ENCODE measurements at places on chromosomes 16 and 17. TPM values are rescaled to one million over a fixed set of nuclear protein-coding genes. Genes with fewer than 3 reads are reported as not detected.
A peak's percentile ranks its signal among the peaks of the same experiment; 100 is the strongest.

The FBXW10B gene
- 1.4 TPM for total RNA-seq

The PDILT gene
- not detected for total RNA-seq

DNA sequence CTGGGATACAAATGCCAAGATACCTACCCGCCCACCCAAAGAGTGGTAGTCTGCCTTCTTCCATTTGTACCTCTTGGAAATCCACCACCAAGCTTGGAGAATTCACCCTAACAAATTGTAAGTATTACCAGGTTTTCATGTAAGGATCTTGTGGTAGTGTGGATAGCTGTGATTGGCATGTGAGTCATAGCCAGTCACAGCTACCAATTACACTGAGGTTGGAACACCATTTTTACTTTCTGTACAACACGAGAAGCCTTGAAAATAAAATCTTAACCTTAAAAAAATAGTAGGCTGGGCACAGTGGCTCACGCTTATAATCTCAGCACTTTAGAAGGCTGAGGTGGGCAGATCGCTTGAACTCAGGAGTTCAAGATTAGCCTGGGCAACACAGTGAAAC is 18.5 kb upstream of the SLC35G3 start:
- no peak for DNase-seq

GRCh38 chr17:41571561-41572434 is at the start of gene KRT9:
KRT9 (minus strand) TSS chr17:41572059; CDS start chr17:41571992, 67 bp downstream.
- no peak for DNase-seq

- DNase-seq, result no peak
Observed at GRCh38 chr17:79011451-79012147, 2.0 kb upstream of the CANT1 start.

- no peak for DNase-seq
Observed at GRCh38 chr17:16971458-16972338, at the start of gene TNFRSF13B. TNFRSF13B (minus strand) TSS chr17:16972118; CDS start chr17:16972075, 43 bp downstream.

The GCGR gene
- not detected for total RNA-seq

The CCL16 gene
- not detected for total RNA-seq

- peak; percentile 9 for DNase-seq
Observed at GRCh38 chr17:76353004-76353598, 615 bp downstream of the PRPSAP1 start.

DNA sequence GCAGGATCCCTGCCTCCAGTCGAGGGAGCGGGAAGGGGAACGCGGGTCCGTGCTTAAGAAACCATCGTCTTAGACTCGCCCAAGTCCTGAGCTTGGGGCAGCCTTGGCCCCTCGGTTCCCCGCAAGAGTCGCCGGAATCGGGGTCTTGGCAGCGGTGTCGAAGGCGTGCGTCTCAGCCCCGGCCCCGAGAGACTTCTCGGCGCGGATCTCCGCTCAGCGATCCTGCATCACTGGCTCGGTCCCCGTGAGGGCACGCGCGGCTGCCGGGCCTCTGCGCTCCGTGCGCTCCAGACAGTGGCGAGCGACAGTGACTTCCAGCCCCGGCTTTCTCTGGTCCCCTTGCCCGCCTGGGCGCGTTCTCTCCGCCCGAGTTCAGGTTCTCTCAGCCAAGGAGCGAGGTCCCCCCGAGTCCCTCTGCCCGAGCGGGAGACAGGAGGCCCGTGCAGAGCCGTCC is 380 bp downstream of the HS3ST3A1 start:
- DNase-seq, result no peak

GRCh38 chr16:31215287-31216162 is 1.4 kb downstream of the PYDC1 start:
- DNase-seq, result peak; percentile 90

DNA sequence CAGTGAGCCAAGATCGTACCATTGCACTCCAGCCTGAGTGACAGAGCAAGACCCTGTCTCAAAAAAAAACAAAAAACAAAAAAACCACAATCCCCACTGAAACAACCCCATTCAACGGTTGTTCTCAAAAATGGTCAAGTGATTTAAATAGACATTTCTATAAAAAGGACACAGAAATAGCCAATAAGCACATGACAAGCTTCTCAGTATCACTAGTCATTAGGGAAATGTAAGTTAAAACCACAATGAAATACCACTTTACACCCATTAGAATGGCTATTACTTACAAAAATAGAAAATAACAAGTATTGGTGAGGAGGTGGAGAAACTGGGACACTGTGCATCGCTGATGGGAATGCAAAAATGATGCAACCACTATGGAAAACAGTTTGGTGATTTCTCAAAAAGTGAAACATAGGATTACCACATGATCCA is 26.6 kb upstream of the MYLK3 start:
- no peak for DNase-seq

The SLC52A1 gene
- not detected for total RNA-seq

DNA sequence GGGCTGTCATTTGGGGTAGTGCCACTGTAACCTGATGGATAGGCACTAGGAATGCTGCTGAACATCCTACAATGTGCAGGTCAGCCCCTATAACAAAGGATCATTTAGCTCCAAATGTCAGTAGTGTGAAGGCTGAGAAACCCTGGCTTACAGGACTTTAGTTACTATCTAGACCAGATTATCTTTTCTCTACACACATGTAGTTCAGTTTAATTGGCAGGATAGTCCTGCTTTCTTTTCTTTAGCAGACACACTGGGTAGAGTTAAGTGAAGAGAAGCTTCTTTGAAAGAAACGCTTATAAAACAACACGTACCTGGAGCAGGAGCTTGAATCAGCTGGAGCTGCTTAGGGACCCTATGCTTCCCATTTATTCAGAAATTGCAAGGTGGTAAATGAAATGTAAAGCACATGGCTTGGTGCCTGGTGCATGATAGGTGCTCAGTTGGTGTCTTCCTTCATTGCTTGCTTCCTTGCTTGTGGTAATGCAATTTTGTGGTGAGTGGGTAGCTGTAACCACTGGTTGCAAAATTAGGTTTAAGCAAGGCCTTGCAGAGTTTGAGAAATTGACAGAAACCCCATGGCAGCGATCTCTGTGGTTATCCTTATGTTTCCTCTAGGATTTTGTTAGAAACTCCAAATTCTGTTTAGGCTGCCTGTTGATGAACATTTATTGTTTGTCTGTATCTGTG is 9.4 kb downstream of the METTL9 start:
- no peak for DNase-seq

DNA sequence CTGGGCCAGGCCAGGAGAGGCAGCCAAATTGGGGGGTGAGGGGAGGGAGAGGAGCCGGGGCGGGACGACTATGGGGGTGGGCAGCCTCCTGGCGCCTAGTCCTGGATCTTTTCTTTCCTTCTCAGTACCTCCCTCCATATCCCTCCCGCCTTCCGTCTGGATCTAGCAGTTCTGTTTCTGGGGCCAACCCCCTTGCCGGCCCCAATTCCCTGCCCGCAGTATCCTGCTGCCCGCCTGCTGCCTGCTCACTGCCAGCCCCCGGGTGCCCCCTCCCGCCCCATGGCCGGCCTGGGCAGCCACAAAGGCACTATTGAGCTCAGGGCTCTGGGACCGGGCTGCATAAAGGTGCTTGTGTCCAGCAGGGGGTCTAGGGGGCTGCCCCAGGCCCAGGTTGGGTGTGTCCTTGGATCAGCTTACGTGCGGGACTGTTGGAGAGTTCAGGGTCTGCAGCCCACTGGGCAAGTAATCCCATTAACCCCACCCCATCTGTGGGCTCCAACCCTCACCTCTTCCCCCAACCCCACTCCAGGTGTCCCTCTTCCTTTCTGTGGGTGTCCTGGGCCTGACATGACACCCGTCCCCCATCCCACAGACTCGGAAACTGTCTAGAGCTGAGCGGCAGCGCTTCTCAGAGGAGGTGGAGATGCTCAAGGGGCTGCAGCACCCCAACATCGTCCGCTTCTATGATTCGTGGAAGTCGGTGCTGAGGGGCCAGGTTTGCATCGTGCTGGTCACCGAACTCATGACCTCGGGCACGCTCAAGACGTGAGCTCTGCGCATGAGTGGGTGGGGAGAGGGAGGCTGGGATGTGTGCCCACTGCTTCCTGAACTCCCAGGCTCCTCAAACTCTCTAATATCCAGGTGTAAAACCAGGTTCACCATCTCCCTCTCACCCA is 2.0 kb downstream of the WNK4 start:
- DNase-seq, result no peak

DNA sequence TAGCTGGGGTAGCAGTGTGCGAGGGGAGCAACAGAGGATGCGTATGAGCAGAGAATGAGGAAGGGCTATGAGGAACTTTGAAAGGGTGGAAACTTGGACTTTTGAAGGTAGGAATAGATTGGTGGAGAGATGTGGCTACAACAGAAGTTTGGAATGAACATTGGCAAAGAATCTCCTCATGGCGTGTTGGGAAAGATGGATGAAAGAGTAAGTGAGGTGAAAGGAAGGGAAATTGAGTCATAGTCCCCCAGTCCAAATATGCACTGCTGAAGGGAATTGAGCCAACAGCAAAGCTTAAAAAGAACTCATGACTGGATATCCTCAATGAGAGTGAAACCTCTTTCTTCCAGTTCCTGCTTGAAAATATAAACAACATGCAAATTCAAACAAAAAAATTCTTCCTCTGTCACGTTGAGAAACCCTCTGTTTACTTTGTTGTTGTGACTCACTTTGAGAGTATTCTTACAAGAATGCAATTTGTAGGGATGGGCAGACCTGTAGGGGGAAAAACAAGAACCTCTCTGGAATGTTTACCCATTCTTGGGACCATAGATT is 313.2 kb upstream of the KCNJ16 start:
- no peak for DNase-seq

The CCL1 gene
- not detected for total RNA-seq

GRCh38 chr16:75455677-75456076 is 8.8 kb downstream of the TMEM170A start:
- DNase-seq, result no peak

GRCh38 chr16:70706948-70707465 is 21.2 kb upstream of the MTSS2 start:
- no peak for DNase-seq

DNA sequence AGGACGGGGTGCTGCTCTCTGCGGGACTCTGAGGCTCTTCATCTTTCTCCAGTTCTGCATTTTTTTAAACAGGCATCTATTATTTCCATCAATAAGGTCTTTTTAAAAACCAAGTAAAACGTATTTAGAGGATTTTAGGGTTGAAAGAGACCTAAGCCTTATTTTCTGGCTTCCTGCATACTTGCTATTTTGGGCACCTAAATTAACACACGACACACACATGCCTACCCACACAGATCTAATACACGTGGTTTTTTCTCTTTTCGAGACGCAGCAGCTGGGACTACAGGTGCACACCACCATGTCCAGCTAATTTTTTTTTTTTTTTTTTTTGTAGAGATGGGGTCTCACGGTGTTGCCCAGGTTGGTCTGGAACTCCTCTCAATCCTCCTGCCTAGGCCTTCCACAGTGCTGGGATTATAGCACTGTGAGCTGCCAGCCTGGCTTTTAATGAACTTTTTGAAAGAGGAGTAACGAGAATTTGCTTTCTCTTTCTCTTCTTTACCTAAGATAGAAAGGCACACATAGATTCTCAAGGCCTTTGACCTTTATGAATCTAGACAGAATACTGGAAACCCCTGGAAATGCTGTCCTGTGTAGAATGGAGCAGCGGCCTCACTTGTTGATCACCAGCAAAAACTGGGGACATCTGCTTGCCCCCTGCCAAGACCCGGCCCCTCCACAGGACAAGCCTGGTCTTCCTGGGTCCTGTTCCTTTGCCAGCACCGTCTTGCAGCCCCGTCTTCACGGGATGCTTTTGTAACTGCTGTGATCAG is 13.8 kb downstream of the DNAAF8 start:
- DNase-seq, result no peak

GRCh38 chr16:84684592-84684965 is 15.2 kb upstream of the USP10 start:
- DNase-seq, result no peak

GRCh38 chr17:77388384-77389306 is 247.9 kb downstream of the SEC14L1 start:
- no peak for DNase-seq

- no peak for DNase-seq
Observed at GRCh38 chr17:62051053-62051452, 14.0 kb downstream of the MED13 start.

The ZP2 gene
- total RNA-seq, result 0.64 TPM

The SOX15 gene
- total RNA-seq, result 1.5 TPM

- DNase-seq, result peak; percentile 72
Observed at GRCh38 chr17:40803617-40804082, 3.9 kb upstream of the KRT28 start.

DNA sequence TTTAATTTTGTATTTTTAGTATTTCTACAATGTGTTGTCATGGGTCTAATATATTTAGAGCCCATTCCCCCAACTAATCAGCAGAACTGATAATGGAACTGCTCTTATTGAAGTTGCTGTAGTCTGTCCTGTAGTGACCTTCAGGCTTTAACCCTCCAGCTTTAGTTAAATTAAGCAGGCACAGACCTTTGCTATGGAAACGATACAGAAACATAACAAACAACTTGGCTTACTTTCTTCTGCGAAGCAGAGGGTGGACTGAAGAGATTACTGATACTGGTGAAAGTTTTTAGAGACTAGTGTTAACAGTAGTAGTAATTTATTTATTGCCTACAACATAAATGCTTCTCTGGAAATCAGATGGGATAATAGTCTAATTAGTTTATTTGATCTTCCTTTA is 61.4 kb downstream of the NFATC3 start:
- no peak for DNase-seq

The TERB1 gene
- total RNA-seq, result not detected

- DNase-seq, result no peak
Observed at GRCh38 chr17:12242345-12242954, 221.8 kb downstream of the MAP2K4 start.

DNA sequence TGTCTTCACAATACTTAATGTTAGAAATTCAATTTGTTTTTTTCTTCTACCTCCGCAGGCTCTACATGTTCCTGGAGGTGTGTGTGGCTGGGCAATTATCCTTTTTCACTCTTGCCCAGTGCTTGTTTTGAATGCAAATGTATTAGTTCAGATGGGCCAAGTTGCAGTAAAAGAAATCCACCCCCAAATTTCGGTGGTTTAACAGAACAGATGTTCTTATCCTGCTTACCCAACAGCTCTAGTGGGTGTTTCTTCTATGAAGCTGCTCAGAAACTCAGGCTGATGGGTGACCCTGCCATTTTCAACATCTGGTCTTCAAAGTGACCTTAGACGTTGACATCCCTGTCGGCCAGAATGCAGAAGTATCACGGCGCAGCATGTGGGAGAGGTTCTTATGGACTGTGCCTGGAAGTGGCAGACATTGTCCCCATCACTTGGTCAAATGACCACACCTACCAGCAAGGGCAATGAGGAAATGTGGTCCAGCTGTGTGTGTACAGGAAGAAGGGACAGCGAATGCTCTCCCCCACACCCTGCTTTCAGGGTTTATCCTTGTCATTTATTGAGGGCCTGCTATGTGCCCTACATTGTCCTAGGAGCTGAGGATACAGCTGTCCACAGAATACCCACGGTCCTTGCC is 157.3 kb downstream of the CDH13 start:
- no peak for DNase-seq

The SPEM2 gene
- total RNA-seq, result not detected

GRCh38 chr16:51144203-51144602 is 6.9 kb downstream of the SALL1 start:
- DNase-seq, result no peak

The SPNS3 gene
- 1.00 TPM for total RNA-seq

The COX6A2 gene
- not detected for total RNA-seq

GRCh38 chr16:353404-354290 is 1.1 kb upstream of the AXIN1 start:
- DNase-seq, result no peak
